ENCODE measurements at places on chromosomes 16 and 17. TPM values are rescaled to one million over a fixed set of nuclear protein-coding genes. Genes with fewer than 3 reads are reported as not detected.
A peak's percentile ranks its signal among the peaks of the same experiment; 100 is the strongest.

FZD2 gene
- not detected for total RNA-seq

MAF gene
- 62.8 TPM for total RNA-seq

MYH2 gene
- not detected for total RNA-seq

KRT37 gene
- not detected for total RNA-seq

TPSD1 gene
- total RNA-seq: not detected

DNA sequence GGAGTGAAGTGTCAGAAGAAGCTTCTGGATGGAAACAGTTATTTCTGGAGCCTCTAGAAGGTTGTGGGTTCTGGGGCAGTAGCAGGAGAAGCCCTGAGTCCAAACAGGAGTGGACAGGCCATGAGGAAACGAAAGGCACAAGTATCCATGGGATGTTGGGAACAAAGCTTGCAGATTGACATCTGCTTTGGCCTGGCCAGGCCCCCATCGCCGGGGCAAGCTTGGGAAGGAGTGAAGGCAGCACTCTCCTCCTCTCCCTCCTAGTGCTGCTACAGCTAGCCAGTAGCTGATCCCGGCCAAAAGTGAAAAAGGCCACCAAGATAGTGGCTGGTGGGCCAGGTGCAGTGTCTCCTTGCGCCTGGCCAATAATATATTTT, 40.4 kb downstream of the B9D1 start:
- no peaks in the 10 kb centered on the region for H3K36me3 ChIP-seq
- no peaks in the 10 kb centered on the region for H3K4me1 ChIP-seq
- no peak overlapping the region for H3K4me3 ChIP-seq

DNA sequence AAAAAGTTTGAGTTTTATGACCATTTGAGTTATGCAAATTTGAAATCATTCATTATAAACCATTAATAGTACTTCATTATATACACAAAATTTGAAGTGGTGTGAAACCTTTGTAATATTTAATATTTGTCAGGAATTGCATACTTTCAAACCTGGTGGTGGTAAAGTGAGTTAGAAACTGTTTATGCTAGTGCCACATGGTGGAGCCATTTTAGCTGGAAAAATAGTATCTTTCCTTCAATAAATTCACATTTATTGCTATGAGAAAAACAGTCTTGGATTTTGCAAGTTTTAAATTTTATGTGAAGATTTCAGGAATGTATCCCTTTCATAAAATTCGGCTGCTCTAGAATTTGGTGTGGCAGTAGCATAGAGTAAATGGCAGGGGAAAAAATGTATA, 7.3 kb upstream of the BLMH start:
- H3K27me3 ChIP-seq: no peaks in the 10 kb centered on the region
- peaks cover 3% of the 10 kb centered on the region for H3K4me1 ChIP-seq
- no peaks in the 10 kb centered on the region for H3K36me3 ChIP-seq
- DNase-seq: no peak
- no peak overlapping the region for H3K4me3 ChIP-seq
- no peak overlapping the region for H3K27ac ChIP-seq

DNA sequence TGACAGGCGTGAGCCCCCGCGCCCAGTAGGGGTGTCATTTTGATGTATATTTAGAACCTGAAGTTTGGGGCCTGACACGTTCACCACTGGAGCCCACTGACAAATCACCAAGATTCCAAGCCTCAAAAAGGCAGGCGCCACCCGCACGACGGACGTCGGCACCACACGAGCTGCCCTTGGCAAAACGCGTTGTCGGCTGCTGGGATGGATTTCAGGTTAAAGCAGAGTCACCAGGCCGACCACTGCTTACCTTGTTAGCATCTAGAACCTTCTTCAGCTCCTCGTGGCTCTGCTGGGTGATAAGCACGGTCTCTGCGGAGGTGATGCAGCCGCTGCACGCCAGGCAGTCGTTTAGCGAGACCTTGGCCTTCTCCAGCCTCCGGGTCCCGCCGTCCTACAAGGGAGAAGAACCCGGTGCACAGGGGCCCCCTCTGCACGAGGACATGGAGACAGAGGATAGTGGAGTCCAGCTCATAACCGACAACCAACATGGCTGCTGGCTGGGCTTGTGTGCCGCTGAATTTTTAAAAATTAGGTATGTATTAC, 3.8 kb downstream of the CIAO3 start:
- peaks cover 27% of the 10 kb centered on the region for H3K36me3 ChIP-seq
- no peak overlapping the region for H3K27ac ChIP-seq
- no peak for DNase-seq
- no peaks in the 10 kb centered on the region for H3K27me3 ChIP-seq
- peaks cover 14% of the 10 kb centered on the region for H3K4me1 ChIP-seq
- H3K4me3 ChIP-seq: no peak overlapping the region

DNA sequence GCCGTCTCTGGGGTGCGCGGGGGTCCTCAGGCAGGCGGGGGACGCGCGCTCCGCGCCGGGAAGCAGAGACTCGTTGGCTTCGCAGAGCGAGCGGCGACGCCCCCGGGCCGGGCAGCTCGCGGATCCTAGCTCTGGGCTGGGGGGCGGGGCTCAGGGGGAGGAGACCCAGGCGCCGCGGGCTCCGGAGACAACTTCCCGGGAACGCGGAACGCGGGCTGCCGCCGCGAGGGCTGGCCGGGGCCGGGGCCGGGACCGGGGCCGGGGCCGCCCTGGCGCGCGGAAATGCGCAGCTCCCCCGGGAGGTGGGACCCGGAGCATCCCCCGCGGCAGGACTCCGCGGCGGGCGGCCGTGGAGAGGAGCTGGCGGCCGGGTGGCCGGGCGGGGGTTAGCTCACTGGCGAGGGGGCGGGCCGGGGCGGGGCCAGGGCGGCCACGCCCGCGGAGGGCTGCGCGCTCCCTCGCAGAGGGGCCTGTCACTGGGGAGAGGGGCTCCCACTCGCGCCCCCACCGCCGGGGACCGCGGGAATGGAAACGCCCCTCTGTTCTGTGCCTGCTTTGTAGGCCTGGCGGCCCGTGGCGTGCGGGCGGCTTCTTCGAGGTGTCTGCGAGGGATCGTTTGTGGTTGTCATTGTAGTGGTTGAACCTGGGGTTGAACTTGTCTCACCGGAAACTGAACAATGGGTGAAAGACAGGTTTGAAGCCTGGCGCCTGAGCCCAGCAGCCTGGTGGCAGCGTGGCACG, at the start of gene GAS7:
TSS of gene GAS7 (minus strand) at position 98 of the 741 bp plus-strand sequence.
- H3K36me3 ChIP-seq: no peaks in the 10 kb centered on the region
- peaks cover 26% of the 10 kb centered on the region for H3K27me3 ChIP-seq
- peak within 1 kb of the TSS; percentile 75 for H3K4me3 ChIP-seq

GRCh38 chr16:55340445-55340844, 16.4 kb downstream of the IRX6 start:
- no peak overlapping the region for H3K27ac ChIP-seq
- H3K36me3 ChIP-seq: no peaks in the 10 kb centered on the region
- H3K4me3 ChIP-seq: no peak overlapping the region
- no peak for DNase-seq

- H3K4me1 ChIP-seq: peaks cover 47% of the 10 kb centered on the region
- no peak for DNase-seq
- H3K27ac ChIP-seq: peak overlapping the region; percentile 96
- peak overlapping the region; percentile 97 for H3K4me3 ChIP-seq
- no peaks in the 10 kb centered on the region for H3K27me3 ChIP-seq
Observed at GRCh38 chr16:11250786-11251524, 5.0 kb downstream of the SOCS1 start.

DNA sequence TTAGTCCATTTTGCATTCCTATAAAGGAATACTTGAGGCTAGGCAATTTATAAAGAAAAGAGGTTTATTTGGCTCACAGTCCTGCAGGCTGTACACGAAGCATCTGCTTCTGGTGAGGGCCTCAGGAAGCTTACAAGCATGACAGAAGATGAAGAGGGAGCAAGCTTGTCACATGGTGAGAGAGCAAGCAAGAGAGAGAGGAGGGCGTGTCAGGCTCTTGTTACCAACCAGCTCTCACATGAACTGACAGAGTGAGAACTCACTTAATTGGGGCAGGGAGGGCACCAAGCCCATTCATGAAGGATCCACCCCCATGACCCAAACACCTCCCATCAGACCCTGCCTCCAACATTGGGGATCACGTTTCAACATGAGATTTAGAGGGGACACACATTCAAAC, 1.6 kb downstream of the CHCT1 start:
- H3K36me3 ChIP-seq: no peaks in the 10 kb centered on the region
- H3K27me3 ChIP-seq: peaks cover 8% of the 10 kb centered on the region
- no peak for DNase-seq
- H3K4me3 ChIP-seq: no peak overlapping the region
- H3K4me1 ChIP-seq: peaks cover 6% of the 10 kb centered on the region
- H3K27ac ChIP-seq: no peak overlapping the region

DNA sequence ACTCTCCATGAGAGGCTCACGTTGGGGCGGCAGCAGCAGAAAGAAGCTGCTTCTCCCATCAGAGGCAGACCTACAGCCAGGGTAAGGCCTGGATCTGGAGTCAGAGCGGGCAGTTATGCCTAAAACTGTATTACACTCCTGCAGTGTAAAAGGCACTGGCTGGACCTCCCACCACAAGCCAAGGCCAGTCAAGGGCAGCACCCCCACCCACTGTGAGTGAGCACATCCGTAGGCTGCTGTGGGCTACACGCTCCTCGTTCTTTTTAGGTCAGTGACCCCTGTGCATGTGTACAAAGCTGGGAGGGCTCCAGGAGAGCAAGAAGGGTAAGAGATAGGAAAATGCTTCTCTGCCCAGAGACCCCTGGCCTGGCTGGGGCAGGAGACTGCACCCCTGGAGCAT, 20.7 kb downstream of the DCAKD start:
- no peak for DNase-seq
- no peak overlapping the region for H3K4me3 ChIP-seq
- no peaks in the 10 kb centered on the region for H3K4me1 ChIP-seq
- no peaks in the 10 kb centered on the region for H3K27me3 ChIP-seq
- peaks cover 25% of the 10 kb centered on the region for H3K36me3 ChIP-seq

- H3K4me1 ChIP-seq: peaks cover 2% of the 10 kb centered on the region
- H3K4me3 ChIP-seq: no peak overlapping the region
- H3K27me3 ChIP-seq: no peaks in the 10 kb centered on the region
Observed at GRCh38 chr16:70714581-70715054, 28.8 kb upstream of the MTSS2 start.

DNA sequence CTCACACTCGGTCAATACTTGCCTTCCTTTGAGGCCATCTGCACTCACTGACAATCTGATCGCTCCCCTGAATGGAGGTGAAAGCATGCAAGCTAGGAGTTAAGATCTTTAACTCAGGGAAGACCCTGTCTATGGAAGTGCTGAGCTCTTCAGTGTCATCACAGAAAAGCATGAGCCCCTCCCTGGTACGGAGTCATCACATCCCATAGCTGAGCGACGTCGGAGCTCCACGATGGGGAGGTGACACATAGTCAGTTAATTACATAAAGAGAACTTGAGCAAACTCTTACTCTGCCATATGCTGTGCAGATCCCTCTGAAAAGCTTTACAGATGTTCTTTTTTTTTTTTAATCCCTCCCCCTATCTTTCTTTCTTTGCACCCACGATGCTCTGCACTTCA, 463.2 kb downstream of the WWOX start:
- peaks cover 5% of the 10 kb centered on the region for H3K4me1 ChIP-seq
- no peak overlapping the region for H3K4me3 ChIP-seq
- H3K27me3 ChIP-seq: no peaks in the 10 kb centered on the region
- H3K27ac ChIP-seq: no peak overlapping the region
- H3K36me3 ChIP-seq: no peaks in the 10 kb centered on the region
- no peak for DNase-seq

DNA sequence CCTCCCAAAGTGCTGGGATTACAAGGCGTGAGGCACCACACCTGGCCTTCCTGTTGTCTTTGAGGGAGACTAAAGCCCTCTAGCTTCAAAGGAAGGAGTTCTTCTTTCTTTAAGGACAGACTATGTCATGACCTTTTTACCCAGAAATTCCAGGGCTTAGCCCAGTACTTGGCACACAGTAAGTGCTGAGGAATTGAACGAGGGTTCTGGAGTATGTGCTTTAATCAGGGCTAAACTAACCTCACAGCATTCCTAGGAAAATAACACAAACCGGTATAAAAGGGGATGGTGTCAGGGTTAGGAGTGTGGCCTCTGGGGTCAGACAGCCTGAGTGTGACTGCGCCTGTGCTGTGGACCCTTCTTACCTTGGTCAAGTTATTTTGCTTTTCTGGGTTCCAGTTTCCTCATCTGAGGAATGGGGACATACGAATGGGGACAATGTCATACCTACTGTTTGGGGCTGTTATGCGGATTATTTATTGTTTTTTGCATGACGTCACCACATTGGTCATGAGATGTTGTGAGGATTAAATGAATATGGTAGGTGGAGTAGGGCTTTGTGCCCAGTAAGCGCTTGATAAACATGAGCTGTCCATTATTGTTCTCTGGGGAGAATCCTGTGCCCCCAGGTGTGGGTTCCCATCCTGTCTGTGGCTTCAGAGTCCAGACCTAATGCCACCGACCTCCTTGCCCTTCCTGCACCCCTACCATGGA, 21.9 kb downstream of the KSR1 start:
- no peak overlapping the region for H3K4me3 ChIP-seq
- peaks cover 91% of the 10 kb centered on the region for H3K4me1 ChIP-seq
- peak overlapping the region; percentile 72 for H3K27ac ChIP-seq
- H3K27me3 ChIP-seq: peaks cover 1% of the 10 kb centered on the region
- peaks cover 17% of the 10 kb centered on the region for H3K36me3 ChIP-seq
- DNase-seq: no peak

- no peaks in the 10 kb centered on the region for H3K27me3 ChIP-seq
- no peaks in the 10 kb centered on the region for H3K36me3 ChIP-seq
- no peak for DNase-seq
- H3K4me3 ChIP-seq: no peak overlapping the region
- no peak overlapping the region for H3K27ac ChIP-seq
Observed at GRCh38 chr16:72536723-72537435, 364.9 kb upstream of the PMFBP1 start.

DNA sequence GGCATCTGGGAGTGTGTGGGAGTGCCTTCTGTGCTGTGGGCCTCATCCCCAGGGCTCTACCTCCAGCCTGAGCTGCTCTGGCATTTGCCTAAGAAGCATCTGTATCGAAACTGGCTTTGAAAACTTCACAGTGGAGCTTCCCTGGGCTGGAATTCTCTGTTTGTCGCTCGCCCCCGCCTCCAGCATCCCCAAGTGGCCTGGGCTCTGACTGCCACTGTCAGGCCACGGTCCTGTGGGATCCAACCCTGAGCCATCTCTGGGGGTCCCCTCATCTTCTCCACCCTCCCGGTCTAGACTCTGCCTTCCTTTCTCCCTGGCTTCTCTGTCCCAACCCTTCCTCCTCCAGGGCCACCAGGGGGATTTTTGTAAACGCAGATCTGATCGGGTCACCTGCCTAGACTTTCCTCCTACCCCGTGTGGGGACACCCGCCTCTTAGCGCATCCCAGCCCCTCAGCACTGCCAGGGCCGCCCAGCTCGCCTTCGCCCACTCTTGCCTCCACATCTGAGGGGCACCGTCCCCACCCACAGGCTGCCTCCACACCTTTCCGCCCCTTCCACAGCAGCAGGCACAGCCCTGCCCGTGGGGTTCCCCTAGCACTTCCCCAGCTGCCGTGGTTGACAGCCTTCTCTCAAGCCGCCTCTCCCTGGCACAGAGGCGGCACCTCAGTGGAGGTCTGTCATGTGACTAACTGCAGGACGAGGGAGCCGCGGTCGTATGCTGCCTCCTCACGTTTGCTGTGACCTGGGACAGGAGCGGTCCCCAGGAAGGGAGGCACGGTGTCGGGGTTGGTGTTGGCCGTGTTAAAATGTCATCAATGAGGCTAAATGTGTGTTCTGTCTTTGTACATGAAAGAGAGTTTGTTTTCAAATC, 12.0 kb downstream of the TBC1D24 start:
- H3K4me1 ChIP-seq: peaks cover 13% of the 10 kb centered on the region
- no peaks in the 10 kb centered on the region for H3K36me3 ChIP-seq
- DNase-seq: peak; percentile 90

- no peak overlapping the region for H3K4me3 ChIP-seq
- H3K4me1 ChIP-seq: peaks cover 21% of the 10 kb centered on the region
- peaks cover 23% of the 10 kb centered on the region for H3K36me3 ChIP-seq
Observed at GRCh38 chr16:30927789-30928378, 4.5 kb downstream of the FBXL19 start.

Measured in activated CD4-positive, alpha-beta T cell treated with anti-CD3 and anti-CD28 coated beads, Interleukin-2, amount 10 ng/mL, durations not matched to agents 24 days and 14 days (primary cell).